ENCODE measurements at places on chromosomes 1 and 21.
A peak's percentile ranks its signal among the peaks of the same experiment; 100 is the strongest.

- no peak overlapping the region for H3K27ac ChIP-seq
- no peaks in the 10 kb centered on the region for H3K36me3 ChIP-seq
- no peaks in the 10 kb centered on the region for H3K27me3 ChIP-seq
- no peak for DNase-seq
Measured at GRCh38 chr1:114558544-114558943, 22.9 kb downstream of the BCAS2 start.

GRCh38 chr1:198367296-198367695 lies 173.2 kb downstream of the ATP6V1G3 start:
- no peak overlapping the region for H3K27ac ChIP-seq
- DNase-seq = no peak
- H3K4me1 ChIP-seq = no peaks in the 10 kb centered on the region
- no peak overlapping the region for H3K4me3 ChIP-seq

DNA sequence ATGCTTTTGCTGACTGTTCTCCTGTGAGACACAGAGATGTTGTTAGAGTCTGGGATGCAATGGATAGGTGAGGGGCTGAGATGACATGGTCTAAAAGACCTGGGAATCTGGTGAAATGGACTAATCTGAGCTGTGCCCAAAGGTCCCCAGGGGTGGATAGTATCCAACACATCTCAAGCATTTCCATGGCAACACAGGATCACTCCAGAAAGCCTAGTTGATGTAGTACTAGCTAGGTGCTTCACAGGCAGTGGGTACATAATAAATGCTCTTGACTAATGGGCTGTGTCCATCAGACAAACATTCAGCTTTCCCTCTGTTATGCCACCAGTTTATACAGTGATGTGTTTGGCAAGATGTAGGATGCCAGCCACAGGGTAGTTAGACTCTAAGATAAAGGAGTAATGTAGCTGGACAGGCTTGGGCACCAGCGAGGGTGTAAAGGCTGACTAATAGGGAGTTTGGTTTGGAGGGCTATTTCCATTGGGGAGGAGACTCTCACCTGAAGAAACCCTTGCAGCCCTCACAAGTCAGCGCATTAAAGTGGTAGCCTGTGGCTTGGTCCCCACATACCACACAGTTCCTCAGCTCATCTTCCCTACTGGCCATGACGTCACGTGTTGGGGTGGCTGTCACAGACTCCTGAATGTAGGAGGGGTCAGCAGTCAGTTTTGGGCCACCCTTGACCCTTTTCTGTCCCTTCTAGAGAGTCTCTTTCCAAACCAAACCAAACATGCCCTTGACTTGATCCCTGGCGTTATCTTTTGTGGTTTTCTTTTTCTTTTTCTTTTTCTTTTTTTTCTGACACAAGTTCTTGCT lies 1.8 kb downstream of the NR1I3 start:
- DNase-seq = no peak
- peaks cover 24% of the 10 kb centered on the region for H3K27me3 ChIP-seq

DNA sequence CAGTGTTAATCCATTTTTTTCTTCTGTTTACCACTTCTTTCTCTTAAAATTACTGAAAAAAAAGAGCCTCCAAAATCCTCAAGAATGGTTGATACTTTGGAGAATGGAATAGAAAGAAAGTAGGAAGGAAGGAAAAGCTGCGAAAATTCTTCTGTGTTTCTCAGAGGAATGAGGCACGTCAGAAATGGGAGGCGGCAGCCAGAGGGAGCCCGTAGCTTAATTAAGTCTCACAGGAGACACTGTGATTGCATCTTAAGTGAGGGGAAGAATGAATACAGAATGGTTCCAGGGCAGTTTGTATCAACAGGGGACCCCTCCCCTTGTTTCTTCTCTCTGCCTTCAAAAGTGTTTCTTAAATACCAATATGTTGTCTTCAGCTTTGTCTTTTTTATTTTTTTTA lies 1099.5 kb downstream of the PLA2G4A start:
- no peaks in the 10 kb centered on the region for H3K36me3 ChIP-seq
- no peaks in the 10 kb centered on the region for H3K4me1 ChIP-seq
- H3K4me3 ChIP-seq = no peak overlapping the region
- H3K27ac ChIP-seq = no peak overlapping the region
- DNase-seq = no peak
- H3K27me3 ChIP-seq = no peaks in the 10 kb centered on the region

- H3K27me3 ChIP-seq = peaks cover 89% of the 10 kb centered on the region
- H3K27ac ChIP-seq = no peak overlapping the region
- no peak overlapping the region for H3K4me3 ChIP-seq
- peaks cover 14% of the 10 kb centered on the region for H3K4me1 ChIP-seq
- no peak for DNase-seq
- peaks cover 2% of the 10 kb centered on the region for H3K36me3 ChIP-seq
Measured at GRCh38 chr1:170660281-170660713, 3.6 kb upstream of the PRRX1 start.

DNA sequence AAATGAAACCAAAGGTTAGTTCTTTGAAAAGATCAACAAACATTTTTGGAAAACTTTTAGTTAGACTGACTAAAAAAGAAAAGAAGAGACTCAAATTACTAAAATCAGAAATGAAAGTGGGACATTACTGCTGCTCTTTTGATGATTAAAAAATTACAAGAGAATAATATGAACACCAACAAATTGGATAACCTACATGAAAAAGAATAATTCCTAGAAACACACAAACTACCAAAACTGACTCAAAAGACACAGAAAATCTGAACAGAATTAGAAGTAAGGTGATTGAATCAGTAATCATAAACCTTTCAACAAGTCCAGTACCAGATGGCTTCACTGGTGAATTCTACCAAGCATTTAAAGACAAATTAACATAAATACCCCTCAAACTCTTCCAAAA lies 5.6 kb downstream of the KIFAP3 start:
- no peaks in the 10 kb centered on the region for H3K27me3 ChIP-seq
- H3K4me1 ChIP-seq = peaks cover 42% of the 10 kb centered on the region
- peak overlapping the region; percentile 81 for H3K27ac ChIP-seq
- H3K36me3 ChIP-seq = no peaks in the 10 kb centered on the region
- no peak for DNase-seq

DNA sequence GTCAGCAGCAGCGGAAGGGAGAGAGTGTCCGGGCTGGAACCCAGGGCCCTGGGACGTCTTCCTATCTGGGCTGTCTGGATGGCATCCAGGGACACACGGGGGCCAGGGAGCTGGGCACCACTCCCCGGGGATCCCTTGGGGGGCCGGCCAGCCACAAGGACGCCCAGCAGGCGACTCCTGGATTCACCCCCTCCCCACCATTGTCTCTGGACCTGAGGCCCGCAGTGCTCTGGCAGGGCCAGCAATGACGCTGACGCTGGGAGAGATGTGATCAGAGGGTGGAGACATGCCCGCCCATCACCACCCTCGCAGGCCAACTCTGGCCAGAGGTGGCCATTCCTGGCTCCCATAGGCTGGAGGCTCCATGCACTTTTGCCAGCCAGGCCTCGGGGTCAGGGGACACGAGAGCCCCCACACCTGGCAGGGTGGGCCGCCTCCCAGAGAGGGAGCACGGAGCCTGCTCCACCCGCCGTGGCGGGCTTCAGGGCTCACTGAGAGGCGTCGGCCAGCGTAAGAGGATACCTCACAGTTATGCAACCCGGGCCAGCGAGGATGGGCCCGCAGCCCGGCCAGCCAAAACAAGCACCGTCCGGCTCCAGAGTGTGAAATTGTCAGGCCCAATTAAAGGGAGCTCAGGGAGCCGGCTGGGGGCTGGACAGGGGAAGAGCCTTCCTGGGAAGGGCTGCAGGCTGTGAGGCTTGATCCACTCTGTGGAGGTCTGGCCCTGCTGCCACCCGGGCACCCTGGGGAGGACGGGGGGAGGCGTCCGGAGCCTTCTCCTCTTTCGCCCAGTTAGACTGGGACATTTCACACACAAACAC lies 10.3 kb downstream of the ACTRT2 start:
- H3K4me1 ChIP-seq = peaks cover 16% of the 10 kb centered on the region
- H3K27ac ChIP-seq = no peak overlapping the region
- H3K4me3 ChIP-seq = no peak overlapping the region
- no peaks in the 10 kb centered on the region for H3K27me3 ChIP-seq
- DNase-seq = no peak

- no peak for DNase-seq
- peaks cover 3% of the 10 kb centered on the region for H3K4me1 ChIP-seq
- no peak overlapping the region for H3K27ac ChIP-seq
- H3K36me3 ChIP-seq = peaks cover 6% of the 10 kb centered on the region
- no peaks in the 10 kb centered on the region for H3K27me3 ChIP-seq
Measured at GRCh38 chr1:168582688-168583336, 6.4 kb downstream of the XCL1 start.

DNA sequence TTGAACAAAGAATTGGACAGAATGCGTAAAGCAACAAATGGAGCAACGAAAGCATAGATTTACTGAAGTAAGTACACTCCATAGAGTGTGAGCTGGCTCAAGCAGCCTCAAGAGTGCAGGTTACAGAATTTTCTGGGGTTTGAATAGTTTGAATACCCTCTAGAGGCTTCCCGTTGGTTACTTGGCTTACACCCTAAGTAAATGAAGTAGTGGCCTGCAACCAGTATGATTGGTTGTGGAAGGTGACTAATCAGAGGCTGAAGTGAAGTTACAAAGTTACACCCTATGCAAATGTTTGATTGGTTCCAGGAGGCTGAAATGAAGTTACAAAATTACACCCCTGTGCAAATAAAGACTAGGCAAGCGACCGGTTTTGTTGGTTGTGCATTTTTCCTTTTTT lies 10.9 kb downstream of the TCEANC2 start:
- no peak overlapping the region for H3K4me3 ChIP-seq
- no peak overlapping the region for H3K27ac ChIP-seq
- H3K4me1 ChIP-seq = peaks cover 15% of the 10 kb centered on the region
- no peaks in the 10 kb centered on the region for H3K27me3 ChIP-seq
- DNase-seq = no peak
- peaks cover 8% of the 10 kb centered on the region for H3K36me3 ChIP-seq

DNA sequence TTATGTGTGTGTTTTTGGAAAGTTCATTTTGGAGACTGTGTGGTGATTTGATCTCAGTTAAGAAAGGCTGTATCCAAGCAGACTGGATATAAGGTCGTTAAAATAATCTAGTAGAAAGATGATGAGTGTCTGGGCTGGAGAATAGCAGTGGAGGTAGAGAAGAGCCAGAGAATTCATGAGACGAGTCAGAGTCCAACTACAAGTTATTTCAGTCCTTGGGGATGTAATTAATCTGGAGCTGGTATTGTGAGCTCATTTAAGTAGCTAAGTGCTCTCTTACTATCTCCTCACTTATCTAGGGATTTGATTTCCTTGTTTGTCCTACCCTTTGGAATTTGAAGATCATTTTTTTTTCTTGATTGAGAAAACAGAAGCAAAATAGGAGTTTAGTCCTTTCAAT lies 1219.0 kb upstream of the ADGRL4 start:
- DNase-seq = no peak
- H3K36me3 ChIP-seq = no peaks in the 10 kb centered on the region
- no peaks in the 10 kb centered on the region for H3K4me1 ChIP-seq
- no peaks in the 10 kb centered on the region for H3K27me3 ChIP-seq
- H3K4me3 ChIP-seq = no peak overlapping the region
- H3K27ac ChIP-seq = no peak overlapping the region

DNA sequence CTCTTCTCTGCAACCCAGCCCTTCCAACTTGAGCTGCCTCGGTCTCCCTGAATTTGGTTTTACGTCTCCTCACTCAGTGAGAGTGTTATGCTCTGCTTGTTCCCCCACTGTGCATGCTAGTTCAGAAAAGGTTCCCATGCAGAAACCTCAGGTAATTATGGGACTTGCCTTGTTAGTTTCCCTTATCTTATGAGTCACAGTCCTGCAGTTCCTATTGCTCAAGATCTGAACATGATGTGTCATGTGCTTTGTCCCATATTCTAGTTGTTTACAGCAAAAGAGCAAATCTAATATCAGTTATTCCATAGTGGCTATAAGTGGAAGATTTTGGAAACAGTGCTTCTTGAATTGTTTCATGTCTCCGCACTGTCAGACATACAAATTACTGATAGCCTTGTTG lies 74.4 kb downstream of the DUSP10 start:
- H3K27ac ChIP-seq = no peak overlapping the region
- peaks cover 3% of the 10 kb centered on the region for H3K4me1 ChIP-seq
- peaks cover 4% of the 10 kb centered on the region for H3K36me3 ChIP-seq
- no peak for DNase-seq
- peaks cover 26% of the 10 kb centered on the region for H3K27me3 ChIP-seq

DNA sequence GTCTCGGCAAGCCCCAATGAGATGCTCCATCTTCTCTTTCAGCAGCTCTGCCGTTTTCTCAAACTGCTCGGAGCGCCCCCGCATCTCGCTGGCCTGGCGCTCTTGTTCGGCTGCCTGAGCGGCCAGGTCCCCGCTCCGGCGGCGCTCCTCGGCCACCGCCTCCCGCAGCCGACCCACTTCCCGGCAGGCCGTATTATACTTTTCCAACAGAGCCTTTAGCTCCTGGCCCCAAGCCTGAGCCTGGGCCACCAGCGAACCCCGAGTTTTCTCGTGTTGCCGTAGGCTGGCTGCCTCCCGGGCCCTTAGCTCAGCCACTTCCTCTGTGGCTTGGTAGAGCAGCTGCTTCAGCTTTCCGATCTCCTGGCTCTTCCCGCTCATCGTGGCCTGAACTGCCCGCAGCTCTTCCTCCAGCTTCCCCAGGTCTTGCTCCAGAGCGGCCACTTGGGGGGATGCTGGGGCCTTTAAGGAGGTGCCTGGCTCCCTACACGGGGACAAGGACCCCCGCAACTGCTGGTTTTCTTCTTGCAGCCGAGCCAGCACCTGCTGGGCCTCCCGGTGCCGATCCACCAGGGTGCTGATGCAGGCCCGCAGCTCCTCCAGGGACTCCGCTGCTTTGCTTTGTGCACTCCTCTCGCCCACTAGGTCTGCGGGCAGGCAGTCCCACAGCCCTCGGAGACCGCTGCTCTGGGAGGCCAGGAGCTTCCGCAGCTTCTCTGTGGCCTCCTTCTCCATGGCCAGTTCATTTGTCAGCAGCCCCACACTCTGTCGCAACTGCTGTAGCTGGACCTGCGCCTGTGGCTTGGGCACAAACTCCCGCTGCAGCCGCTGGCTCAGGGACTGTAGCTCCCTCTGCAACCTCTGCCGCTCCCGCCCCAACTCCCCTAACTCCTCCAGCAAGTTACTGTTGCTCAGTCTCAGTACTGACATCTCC lies 13.4 kb upstream of the PIAS3 start:
- peak; percentile 16 for DNase-seq
- H3K4me3 ChIP-seq = peak overlapping the region; percentile 84
- peak overlapping the region; percentile 84 for H3K27ac ChIP-seq
- H3K36me3 ChIP-seq = no peaks in the 10 kb centered on the region

GRCh38 chr1:42741706-42742105 lies 1.7 kb upstream of the CLDN19 start:
- H3K4me1 ChIP-seq = peaks cover 10% of the 10 kb centered on the region
- H3K36me3 ChIP-seq = no peaks in the 10 kb centered on the region
- H3K27me3 ChIP-seq = no peaks in the 10 kb centered on the region
- no peak for DNase-seq

GRCh38 chr21:24294171-24294570 lies 1313.1 kb downstream of the MRPL39 start:
- H3K4me3 ChIP-seq = no peak overlapping the region
- H3K27ac ChIP-seq = no peak overlapping the region
- no peaks in the 10 kb centered on the region for H3K27me3 ChIP-seq
- H3K4me1 ChIP-seq = peaks cover 3% of the 10 kb centered on the region
- no peaks in the 10 kb centered on the region for H3K36me3 ChIP-seq

- H3K4me3 ChIP-seq = peak overlapping the region; percentile 66
- H3K27me3 ChIP-seq = no peaks in the 10 kb centered on the region
- H3K36me3 ChIP-seq = no peaks in the 10 kb centered on the region
- peak overlapping the region; percentile 39 for H3K27ac ChIP-seq
- DNase-seq = no peak
Measured at GRCh38 chr21:42198929-42199867, 19.7 kb upstream of the ABCG1 start.

- no peak overlapping the region for H3K27ac ChIP-seq
- H3K4me1 ChIP-seq = no peaks in the 10 kb centered on the region
- H3K4me3 ChIP-seq = no peak overlapping the region
- no peak for DNase-seq
- H3K36me3 ChIP-seq = no peaks in the 10 kb centered on the region
Measured at GRCh38 chr1:162663086-162663485, 30.8 kb downstream of the DDR2 start.

All from T-helper 17 cell (primary cell).